Left kidney (tissue), 8 donors: ENCODE measurements at places on chromosomes 5 and 9. TPM values are rescaled to one million over a fixed set of nuclear protein-coding genes. Genes with fewer than 3 reads are reported as not detected.

Gene EIF4E1B
- polyA plus RNA-seq, result not detected

DNA sequence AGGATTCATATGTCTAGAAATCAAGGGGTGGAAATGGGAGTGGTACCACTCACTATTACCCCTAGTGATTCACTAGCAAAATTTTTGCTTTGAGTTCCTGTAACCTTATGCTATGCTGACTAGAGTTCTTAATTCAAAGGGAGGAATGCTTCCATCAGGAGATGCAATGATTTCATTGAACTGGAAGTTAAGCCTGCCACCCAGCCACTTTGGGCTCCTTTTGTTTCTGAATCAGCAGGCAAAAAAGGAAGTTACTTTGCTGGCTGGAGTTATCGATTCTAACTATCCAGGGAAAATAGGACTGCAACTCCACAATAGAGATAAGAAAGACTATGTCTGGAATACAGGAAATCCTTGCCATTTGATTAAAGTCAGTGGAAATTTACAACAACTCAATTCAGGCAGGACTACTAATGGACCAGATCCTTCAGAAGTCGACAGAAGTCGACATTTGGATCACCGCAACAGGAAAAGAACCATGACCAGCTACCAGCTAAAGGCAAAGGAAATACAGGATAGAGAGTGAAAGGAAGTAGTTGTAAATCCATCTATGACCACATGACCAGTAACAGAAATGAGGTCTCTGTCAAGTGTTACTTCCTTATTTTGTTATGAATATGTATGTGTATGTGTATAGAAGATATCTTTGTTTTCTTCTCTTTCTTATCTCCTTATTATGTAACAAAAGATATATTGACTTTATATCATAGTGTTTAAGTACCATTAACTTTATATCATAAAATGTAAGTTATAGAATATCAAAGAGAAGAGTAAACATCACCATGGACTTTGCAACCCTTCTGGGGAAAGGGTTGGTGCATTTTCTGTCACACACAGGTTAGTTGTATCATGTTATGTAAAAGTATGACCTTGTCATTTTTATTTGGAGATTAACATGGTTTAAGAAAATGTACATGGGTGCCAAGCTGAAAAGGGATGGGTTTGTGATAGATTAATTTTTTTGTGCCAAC lies 198.7 kb upstream of the HAPLN1 start:
- DNase-seq, result no peak

DNA sequence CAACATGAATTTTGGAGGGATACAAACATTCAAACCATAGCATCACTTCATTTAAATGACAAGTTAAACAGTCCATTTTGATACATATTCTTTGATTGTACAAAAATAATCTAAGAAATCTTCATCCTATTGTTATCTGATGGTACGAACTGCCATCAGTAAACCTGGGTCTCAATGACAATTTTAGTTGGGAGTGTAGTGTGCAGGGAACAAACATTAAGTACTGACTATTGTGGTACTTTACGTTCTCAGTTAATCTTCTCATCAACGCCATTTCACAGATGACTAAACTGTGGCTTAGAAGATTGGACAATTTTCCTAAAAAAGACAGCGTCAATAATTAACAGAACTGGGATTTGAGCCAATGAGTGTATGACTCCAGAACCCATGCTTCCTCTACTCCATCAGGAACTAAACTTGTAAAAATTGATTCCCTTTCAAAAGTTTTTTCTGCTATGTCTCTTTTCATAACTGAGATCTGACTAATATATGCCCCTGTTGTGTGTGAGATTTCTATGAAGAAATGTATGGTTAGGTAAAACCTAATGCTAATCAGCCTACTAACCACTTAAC lies 21.1 kb downstream of the TNPO1 start:
- DNase-seq, result no peak

GRCh38 chr9:19049917-19050636 lies 850 bp downstream of the RRAGA start:
- no peak for DNase-seq

Gene FREM1
- 206 TPM for polyA plus RNA-seq
